Calu3 (cell line): ENCODE measurements at places on chromosomes 1 and 21.

GRCh38 chr1:214943054-214943453 is 139.5 kb upstream of the KCNK2 start:
- DNase-seq, result no peak

- DNase-seq, result no peak
Measured at GRCh38 chr1:101241485-101242225, 4.8 kb downstream of the S1PR1 start.

- no peak for DNase-seq
Measured at GRCh38 chr1:172149346-172149745, 271.1 kb upstream of the C1orf105 start.

GRCh38 chr1:230979389-230979716 is 459 bp downstream of the ARV1 start:
- no peak for DNase-seq

DNA sequence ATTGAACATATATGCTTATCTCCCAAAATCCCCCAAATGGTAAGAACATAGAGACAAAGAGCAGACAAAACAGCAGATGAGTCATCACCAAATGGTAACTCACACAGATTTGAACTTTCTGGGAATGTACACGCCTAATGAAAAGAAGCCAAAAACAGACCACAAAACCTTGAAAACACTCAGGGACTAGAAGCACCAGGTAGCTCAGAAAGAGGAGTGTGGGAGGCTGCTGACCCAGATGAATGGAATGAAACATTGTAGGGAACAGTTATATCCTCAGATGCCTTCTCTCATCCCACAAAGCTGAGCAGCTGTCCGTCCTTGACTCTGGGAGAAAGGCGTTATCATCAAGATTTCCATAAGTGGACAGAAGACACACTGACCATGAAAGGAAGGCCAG is 307.0 kb upstream of the USP25 start:
- DNase-seq, result no peak

- DNase-seq, result no peak
Measured at GRCh38 chr1:26861286-26861701, 1.7 kb upstream of the SFN start.

DNA sequence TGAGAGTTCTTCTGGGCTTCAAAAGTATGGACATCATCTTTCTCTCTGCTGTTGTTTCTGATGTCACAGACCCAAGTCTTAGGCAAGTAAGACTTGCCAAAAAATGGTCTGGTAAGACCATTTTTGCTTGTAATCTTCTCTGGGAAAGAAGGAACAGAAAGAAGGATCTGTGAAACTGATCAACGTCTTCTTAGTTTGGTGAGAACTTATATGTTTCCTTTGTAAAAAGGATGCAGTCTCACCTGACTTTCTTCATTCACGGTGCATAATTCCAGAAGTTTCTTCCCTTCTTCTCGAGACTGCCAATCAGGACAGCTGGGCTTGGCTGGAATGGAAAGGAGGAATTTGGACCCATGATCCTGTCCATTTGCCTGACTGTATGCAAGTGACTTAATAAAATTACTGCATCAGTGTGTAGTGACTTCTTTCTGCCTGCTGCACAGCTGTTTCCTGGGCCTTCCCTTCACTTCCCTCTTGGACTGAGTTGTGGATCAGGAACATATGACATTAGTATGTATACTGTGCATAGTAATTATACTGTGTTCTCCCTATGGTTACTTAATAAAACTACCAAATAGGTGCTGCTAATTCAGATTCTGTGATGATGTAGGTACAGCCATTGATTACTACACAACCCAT is 7.6 kb upstream of the DENND1B start:
- DNase-seq, result no peak

- DNase-seq, result no peak
Measured at GRCh38 chr1:115539061-115539460, 102.7 kb upstream of the VANGL1 start.

DNA sequence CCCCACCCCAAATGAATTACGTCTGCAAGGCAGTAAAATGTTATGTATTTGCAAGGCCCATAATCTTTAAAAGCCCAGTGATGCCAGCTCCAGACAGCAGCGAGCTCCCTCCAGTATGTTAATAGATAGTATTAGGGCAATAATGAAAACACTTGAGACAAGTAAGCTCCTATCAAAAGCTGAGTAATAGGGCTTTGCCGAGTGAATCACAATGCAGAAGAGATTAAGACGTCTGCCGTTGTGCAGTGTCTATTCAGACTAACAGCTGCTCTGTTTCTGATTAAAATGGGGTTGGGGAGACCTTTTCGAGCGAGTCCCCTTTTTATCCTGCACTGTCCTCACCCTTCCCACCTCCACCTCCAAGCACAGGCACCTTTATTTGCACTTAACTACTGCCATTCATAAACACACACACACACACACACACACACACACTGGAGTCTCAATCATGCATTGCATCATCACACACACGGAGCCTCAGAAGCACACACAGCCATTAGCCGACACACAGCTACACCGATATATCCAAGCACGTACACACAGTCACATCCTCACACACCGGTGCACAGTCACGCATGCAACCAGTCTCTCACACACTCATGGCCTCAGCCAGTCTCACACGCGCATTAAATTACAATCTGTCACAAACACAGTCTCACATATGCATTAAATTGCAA is 46.0 kb upstream of the FOXO6 start:
- no peak for DNase-seq

- DNase-seq, result no peak
Measured at GRCh38 chr1:233022246-233022645, 71.8 kb downstream of the NTPCR start.

GRCh38 chr21:32007456-32007855 is 134.6 kb downstream of the HUNK start:
- no peak for DNase-seq

DNA sequence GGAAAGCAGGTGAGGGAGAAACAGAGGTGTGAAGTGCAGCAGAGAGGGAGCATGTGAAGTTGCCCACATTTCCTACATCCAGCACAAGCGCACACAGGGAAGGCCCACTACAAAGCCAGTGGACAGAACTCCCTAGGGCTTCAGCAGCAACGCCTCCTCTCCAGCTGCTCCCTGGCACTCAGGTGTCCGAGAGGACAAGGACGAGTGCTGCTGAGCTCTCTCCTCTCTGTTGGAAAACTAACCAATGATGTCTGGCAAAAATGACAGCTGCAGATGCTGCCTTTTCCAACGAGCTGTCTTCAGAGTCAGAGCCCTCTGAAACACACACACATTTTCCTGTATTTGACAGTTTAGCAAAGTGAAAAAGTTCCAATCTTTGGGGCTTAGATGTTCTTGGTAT is 86.8 kb downstream of the HSF2BP start:
- no peak for DNase-seq

DNA sequence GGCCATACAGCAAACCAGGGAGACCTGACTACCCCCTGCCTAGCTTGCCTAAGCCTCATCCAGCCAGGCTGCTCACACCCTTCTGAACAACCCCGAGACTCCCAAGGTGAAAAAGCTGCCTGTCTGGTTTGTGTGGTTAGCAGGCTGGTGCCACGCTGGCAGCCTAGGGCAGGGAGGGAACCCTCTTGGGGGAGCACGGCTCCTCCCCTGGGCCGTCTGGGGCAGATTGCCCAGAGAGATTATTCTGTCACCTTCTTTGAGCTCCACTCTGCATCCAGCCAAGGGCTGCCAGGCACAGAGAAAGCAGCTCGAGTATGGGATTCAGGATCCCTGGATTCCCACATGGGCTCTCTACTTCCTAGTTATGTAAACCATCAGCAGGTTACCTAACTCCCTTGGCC is 27.5 kb upstream of the TCEA3 start:
- peak; percentile 86 for DNase-seq

GRCh38 chr21:38561205-38561604 is 62.9 kb upstream of the ERG start:
- no peak for DNase-seq

- no peak for DNase-seq
Measured at GRCh38 chr1:209130886-209131285, 452.6 kb upstream of the CAMK1G start.

- DNase-seq, result no peak
Measured at GRCh38 chr1:47585141-47585902, 147.5 kb downstream of the FOXD2 start.

DNA sequence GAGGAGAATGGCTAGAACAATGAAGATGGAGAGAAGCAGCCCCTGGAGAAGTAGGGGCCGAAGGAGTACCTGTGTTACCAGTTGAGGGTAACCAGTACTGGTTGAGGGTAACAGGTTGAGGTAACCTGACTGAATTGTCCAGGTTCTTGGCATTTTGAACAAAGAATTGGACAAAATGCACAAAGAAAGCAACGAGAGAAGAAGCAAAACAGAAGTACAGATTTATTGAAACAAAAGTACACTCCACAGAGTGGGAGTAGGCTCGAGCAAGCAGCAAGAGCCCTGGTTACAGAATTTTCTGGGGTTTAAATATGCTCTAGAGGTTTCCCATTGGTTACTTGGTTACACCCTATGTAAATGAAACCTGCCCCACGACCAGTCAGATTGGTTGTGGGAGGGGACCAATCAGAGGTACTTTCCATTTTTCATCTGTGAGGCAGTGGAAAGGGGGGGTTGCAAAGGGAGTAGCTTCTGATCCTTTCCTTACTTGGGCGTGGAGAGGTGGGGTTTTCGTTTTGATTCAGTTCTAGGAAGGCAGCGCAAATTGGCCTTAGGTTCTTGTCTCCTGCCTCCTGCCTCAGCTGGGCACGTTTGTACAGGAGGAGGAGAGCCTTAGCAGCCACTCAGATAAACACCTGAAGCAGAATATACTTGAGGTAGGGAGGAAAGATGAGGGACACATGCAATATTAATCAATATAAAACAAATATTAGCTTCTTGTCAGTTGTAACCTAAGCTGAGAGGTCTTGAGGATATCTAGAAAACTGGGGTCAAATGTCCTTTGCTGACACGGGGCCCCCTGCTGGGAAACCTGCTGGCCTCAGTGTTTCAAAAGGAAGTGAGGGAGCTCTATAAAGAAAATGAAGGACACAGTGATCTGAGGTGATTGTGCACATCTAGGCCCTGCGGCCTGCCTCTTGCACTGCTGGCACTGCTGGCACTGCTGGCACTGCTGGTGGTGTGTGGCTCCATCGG is 14.3 kb upstream of the LSM10 start:
- DNase-seq, result peak; percentile 29

GRCh38 chr1:15083578-15083977 is 70.0 kb upstream of the TMEM51 start:
- no peak for DNase-seq

- DNase-seq, result no peak
Measured at GRCh38 chr1:172452536-172453152, 8.8 kb upstream of the PIGC start.

GRCh38 chr1:10710489-10710888 is 86.0 kb downstream of the CASZ1 start:
- no peak for DNase-seq

DNA sequence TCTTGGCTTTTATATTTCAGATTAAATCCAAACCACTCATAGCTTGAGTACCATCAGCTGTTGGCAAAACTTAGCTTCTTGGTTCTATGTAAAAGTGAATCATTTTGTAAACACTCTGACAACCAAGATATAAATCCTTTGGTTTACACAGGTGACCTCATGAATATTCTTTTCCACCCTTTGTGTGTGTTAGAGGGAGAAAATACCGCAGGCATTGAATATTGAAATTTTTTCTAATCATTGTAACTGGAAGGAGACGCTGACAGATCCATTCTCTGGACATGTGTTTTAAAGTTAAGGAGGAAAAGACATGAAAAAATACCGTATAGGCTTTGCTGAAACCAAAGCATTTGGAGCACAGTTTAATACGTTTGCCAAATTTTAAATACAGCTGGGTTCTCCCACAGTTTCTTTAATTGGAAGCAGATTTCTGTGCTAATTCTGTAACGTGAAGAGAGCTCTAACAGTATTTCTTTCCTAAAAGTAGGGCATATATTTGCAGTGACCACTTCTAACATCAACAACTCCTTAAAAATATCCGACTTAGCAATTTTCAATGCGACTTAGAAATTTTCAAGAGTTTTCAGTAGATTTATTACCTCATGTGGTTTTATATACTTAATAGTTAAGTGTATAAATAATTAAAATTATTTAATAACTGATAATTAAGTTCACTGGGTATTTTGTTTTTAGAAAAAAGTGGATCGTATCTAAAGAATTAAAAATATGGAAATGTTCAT is 388.2 kb downstream of the USP25 start:
- DNase-seq, result no peak

- no peak for DNase-seq
Measured at GRCh38 chr21:43965911-43966585, 46.1 kb upstream of the TRAPPC10 start.

DNA sequence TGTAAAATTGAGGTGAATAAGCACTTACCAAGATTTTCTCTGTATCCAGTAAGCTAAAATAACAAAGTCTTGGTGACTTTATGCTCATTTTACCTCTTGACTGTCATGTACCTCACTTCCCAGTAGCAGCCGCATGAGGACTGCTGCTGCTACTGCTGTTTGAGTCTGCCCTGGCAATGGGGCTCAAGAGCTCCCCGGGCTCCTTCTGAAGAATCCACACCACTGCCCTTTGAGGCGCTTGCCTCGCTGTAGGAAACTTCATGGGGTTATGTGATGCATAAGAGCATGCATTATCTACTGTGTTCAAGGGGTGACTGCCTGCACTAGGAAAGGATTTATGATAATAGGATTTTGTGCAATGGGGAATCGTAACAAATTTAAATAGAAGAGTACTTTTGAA is 113.5 kb downstream of the NTNG1 start:
- no peak for DNase-seq

- DNase-seq, result no peak
Measured at GRCh38 chr21:25359724-25360123, 247.6 kb downstream of the MRPL39 start.

DNA sequence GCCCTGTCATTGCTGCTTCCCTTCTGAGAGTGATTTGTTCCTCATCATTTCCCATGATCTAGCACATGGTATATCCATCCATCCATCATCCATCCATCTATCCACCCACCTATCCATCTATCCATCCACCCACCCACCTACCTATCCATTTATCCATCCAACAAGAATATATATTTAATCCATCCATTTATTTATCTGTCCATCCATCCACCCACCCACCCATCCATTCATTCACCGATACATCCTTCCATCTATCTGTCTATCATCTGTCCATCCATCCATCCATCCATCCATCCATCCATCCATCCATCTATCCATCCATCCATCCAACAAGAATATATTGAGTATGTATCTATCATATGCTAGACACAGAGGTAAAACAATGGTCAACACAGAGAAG is 100.0 kb upstream of the ACTL8 start:
- no peak for DNase-seq

- no peak for DNase-seq
Measured at GRCh38 chr1:14568716-14569355, 29.6 kb upstream of the KAZN start.

GRCh38 chr1:201145132-201145531 is 9.1 kb downstream of the TMEM9 start:
- DNase-seq, result no peak

GRCh38 chr1:101898137-101898536 is 98.6 kb downstream of the OLFM3 start:
- DNase-seq, result no peak

- no peak for DNase-seq
Measured at GRCh38 chr1:71031426-71031825, 16.2 kb downstream of the PTGER3 start.

GRCh38 chr1:94068999-94069918 is 51.7 kb downstream of the ABCA4 start:
- DNase-seq, result peak; percentile 71
